ENCODE measurements at places on chromosomes 6 and 20.

DNA sequence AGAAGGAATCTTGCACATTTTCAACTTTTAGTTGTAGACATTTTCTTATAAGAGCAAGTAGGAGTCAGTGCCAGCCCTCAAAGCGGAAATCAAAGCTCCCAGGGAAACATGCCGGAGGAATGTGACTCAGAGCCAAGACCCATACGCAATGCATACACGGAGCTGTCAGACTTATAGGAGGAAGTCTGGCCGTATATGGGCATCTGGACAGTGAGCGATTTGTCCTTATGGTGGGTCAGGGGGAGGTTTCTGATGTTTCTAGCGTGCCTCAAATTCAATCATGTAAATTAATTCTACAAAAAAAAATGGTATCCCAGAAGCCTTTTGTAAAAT is 3.6 kb upstream of the CCN2 start:
- DNase-seq = no peak

- DNase-seq = no peak
Measured at GRCh38 chr6:13288969-13289391, 39.4 kb downstream of the TBC1D7 start.

DNA sequence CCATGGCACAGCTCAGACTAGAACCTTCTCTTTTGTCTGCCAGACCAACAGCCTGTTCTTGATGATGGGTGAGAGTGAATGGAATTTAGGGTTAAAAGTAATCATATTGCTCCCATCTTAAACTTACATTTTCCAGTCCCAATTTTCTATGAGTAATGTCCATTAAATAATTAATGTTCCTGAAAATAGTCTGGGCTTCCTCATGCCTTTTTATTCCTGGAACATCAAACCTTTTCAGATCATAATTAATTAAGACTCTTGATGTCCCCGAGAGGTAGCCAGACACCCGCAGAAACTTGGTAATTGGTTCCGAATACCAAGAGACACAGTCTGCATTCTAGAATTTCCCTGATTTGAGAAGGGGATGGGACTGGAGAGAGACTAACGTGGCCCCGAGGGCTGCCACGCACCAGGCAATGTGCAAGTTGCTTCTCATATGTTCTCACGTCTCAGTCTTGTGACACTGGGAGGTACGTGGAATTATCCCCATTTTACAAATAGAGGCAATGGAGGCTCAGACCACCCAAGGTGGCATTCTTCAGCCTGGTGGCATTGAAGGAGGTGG is 78.6 kb upstream of the TOX2 start:
- no peak for DNase-seq

GRCh38 chr6:46215777-46216176 is 45.0 kb upstream of the ENPP5 start:
- DNase-seq = no peak

GRCh38 chr6:96257751-96258150 is 242.0 kb downstream of the FUT9 start:
- no peak for DNase-seq

DNA sequence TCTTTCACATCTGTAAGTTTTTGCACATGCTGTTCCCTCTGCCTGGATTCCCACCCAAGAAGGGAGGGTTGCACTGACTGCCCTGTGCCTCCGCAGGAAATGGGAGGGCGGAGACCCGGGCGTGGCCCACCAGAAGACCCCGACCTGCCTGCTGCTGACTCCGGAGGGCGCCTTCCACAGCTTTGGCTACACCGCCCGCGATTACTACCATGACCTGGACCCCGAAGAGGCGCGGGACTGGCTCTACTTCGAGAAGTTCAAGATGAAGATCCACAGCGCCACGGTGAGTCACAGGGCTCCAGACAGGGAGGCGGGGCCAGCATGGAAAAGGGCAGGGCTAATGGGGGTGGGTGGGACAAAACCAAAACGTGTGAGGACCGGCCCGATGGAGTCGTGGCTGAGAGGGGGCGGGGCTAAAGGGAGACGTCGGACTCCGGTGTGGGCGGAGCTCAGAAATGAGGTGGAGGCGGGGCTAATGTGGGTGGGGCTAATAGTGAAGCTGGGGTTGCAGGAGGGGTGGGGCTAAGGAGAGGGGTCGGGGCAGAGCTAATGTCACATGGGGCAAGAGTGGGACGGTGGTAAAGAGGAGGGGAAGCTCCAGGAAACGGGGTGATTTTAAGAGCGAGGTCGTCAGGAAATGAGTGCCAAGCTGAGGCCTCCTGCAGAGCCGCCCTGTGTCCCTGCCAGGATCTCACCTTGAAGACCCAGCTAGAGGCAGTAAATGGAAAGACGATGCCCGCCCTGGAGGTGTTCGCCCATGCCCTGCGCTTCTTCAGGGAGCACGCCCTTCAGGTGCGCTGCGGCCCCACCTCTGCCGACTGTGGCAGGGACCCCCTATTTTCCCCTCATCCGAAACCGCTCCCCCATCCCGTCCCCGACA is 12.6 kb downstream of the HSPA12B start:
- DNase-seq = peak; percentile 74

DNA sequence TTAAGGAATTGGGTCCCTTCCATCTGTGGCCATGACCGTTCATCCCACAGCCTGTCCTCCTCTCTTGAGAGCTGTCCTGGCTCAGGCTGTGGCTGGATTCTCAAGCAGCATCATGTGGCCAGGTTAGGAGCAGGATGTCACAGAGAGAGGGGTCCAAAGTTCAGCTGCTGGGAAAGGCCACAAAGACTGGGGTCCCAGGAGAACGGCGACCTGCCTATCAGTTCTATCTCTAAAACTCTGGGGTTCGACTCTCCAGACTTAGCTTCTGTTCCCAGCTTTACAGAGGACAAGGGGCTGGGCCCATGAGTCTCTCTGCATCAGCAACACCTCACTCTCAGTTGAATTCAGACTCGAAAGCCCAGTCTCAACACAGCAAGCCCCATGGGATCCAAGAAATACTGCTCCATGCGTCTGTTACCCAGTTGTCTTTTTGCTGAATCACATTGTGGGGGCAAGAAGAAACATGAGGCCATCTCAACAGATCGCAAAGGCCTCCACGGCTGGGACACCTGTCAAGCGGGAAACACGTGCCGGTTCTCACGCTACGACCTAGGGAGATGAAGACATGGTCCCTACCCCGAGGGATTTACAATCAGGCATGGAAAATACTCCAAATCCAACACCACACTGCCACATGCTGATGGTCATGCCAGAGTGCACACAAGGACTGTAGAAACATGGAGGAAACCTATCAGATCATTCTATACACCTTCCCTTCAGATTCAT is 95.4 kb downstream of the SLC22A23 start:
- no peak for DNase-seq

GRCh38 chr6:34390531-34391472 is 1.7 kb downstream of the NUDT3 start:
- no peak for DNase-seq

DNA sequence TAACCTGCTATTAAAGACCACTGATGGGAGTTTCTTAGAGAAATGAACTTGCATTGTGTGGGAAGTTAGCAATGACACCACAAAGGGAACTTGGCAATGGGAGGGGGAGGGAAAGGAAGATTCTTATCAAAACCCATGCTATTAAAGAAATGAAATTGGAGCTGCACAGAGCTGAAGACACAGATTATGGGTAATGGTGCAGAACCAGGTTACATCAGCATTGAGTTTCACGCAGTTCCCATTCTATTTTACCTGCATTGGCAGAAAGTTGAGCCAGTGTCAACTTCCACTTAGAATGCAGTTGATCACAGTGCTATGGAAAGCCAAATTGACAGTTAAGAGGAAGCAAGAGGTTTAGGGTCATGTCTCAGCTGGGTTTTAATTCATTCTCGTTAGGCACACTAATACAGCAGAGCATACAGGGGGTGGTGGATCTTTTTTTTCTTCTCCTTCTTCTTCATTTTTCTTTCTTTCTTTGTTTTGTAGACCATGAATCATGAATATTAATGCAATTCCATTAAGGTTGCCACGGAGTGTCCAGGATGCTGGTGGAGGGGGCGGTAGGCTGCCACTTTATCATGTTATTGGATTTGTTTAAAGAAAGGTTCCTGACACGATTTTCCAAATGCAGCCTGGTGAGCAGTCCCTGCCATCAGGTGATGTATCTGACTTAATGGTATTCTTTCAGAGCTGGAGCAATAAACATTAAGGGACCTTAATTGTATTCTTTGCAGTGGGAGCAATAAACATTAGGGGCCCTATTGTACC is 1092.0 kb upstream of the MAP3K7 start:
- DNase-seq = no peak

DNA sequence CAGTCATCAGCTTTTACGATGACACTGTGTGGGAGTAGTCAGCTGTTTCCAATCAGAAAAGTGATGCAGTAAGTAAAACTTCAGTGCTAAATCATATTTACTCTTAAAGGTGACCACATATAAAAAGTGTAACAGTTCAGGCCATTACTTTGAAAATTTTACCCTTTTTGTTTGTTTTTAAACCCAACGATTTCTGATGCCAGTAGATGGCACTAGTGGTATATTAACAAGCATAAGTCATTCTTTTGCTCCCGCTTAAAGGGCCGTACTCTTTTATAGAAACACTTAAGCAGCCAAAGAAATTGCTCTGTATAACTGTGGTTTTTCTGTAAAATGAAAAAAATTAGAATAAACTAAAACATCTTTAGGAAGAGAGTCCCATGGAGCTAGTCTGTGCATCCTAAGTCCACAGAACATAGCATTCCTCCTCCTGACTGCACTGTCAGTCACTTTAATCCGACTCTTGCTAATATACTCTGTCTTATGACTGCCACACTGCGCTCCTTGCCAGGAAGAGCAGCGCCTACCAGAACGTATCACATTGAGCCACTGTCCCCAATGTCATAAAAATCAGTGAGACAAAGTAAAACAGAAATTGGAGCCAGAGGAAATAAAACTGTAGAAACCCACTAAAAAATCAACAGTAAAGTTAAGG is 25.0 kb downstream of the HEBP2 start:
- no peak for DNase-seq

- no peak for DNase-seq
Measured at GRCh38 chr6:11775791-11776409, 2.7 kb downstream of the ADTRP start.

DNA sequence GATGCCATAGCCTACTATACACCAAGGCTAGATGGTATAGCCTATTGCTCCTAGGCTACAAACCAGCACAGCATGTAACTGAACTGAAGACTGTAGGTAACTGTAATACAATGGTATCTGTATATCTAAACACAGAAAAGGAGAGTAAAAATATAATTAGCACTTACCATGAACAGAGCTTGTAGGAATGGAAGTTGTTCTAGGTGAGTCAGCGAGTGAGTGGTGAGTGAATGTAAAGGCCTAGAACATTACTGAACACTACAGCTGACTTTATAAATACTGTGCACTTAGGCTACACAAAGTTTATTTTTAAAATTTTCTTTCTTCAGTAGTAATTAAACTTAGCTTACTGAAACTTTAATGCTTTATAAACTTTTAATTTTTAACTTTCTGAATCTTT is 129.5 kb downstream of the BTBD9 start:
- no peak for DNase-seq

- DNase-seq = no peak
Measured at GRCh38 chr6:109759098-109759955, 68.2 kb downstream of the FIG4 start.

- DNase-seq = no peak
Measured at GRCh38 chr6:76472858-76473257, 400.4 kb upstream of the IMPG1 start.

DNA sequence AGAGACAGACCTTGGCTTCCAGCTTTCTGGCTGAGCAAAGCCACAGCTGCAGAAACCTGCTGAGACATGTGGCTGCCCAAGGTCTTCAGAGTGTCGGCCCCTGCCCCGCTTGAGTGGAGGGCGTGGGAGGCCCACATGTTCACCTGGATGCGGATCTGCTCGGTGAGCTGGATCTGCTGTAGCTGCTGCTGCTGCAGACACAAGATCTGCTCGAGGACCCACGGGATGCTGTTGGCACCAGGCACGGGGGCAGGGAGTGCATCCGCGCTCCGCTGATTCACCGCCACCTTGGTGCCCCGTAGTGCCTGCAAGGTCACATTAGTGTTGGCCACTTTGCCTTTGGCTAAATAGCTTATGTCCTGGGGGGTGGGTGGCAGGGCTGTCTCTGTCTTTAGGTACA is 10.7 kb downstream of the SALL4 start:
- no peak for DNase-seq

DNA sequence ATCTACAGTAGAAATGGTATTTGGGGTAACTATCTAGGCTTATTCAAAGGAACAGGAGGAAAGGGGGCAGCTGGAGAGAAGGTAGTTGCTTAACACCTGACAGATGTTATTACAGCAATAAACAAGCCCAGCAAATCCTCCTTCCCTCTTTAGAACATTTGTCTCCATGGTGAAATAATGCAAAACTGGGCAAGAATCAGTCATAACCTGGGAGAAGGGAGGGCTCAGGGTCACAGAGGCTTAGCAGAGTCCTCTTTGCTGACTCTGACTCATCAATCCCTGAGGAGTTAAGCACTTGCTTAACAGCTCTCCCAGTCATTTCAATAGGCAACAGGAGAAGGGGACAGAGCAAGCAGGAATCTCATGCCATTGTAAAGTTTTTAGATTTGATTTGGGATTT is 230.3 kb downstream of the IBTK start:
- DNase-seq = no peak

GRCh38 chr6:22147921-22148776 is 148.7 kb downstream of the PRL start:
- DNase-seq = no peak

DNA sequence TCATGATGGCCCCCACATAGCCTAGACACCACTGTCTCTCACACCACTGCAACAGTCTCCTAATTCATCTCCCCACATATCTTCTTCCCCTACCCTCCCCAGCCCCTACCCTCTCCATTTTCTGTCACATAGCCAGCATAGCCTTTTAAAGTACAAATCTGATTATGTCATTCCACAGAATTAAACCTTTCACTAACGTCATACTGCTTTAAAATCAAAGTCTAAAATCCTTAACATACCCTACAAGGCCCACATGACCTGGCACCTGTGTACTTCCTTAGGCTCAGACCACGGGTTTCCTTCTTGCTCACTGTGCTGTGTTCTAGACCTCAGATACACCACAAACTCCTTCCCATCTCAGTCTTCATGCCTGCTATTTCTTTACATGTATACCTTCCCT is 5.9 kb downstream of the OSTM1 start:
- DNase-seq = no peak

DNA sequence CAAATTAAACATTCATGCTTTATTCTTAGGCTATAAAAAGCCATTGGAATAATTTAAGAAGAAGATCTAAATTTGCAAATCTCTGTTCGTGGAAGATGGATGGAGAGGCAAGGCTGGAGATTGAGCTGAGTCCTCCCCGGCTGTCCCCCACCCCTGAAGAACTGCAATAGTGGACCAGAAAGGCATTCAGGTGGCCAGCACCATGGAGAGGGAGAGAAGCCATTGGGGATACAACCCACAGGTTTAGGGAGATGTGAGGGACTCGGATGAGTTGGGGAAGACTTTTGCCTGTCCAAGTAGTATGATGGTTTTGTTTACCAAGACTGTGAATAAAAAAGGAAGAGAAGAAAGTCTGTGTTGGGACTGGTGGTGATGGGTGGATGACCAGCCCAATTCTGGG is 120.8 kb downstream of the F13A1 start:
- DNase-seq = no peak

GRCh38 chr6:129494586-129494985 is 215.4 kb downstream of the ARHGAP18 start:
- DNase-seq = no peak

- DNase-seq = no peak
Measured at GRCh38 chr6:141783585-141783984, 349.1 kb upstream of the GJE1 start.

- DNase-seq = peak; percentile 27
Measured at GRCh38 chr6:132830334-132830751, 16.0 kb downstream of the RPS12 start.

Measured in bone marrow (tissue), 2 donors.